ENCODE measurements at places on chromosomes 13 and 19.

- no peak for DNase-seq
These were observed 514.5 kb upstream of the KLHL1 start for GRCh38 chr13:70622796-70623195.

- DNase-seq, result no peak
These were observed 26.8 kb downstream of the CLDN10 start for GRCh38 chr13:95579303-95579702.

GRCh38 chr19:48413879-48414587 is 20.6 kb downstream of the GRIN2D start:
- DNase-seq, result no peak

- no peak for DNase-seq
These were observed 442.2 kb upstream of the KLF12 start for GRCh38 chr13:74576420-74576819.

GRCh38 chr13:44934724-44935123 is 54.5 kb downstream of the NUFIP1 start:
- DNase-seq, result no peak

DNA sequence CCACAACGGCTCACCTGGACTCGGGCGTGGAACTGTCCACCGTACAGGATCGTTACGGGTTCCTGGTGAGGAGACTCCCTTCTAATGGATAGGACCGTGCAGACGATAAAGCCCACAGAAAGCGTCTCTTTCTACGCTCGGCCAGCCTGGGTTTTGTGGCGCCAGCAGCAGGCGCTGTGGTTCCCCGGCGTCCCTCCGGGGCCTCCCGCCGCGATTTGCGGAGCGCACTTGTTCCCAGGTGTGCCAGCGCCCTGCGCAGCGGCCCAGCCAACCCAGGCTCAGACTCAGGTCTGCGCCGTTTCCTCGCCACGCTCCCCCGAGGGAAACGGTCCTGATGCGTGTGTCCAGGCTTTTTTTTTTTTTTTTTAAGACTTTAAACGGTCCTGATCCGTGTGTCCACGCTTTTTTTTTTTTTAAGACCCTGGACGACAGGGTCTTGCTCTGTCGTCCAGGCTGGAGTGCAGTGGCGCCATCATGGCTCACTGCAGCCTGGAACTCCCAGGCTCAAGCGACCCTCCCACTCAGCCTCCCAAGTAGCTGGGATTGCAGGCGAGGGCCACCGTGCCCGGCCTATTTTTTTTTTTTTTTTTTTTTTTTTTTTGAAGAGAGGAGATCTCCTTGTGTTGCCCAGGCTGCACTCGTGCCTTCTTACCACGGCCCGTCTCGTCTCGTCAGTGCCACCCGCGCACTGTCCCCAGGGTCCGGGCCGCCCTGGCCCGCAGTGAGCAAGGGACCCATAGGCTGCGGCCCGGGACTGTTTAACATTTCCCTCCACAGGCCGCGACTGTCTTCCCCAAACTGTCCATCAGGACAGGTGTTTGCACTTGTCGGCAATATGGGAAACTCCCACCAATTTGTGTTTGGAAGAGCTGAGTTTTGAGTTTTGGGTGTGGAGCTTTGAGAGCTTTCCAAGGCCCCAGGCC is 23.8 kb downstream of the GJA3 start:
- DNase-seq, result no peak

GRCh38 chr13:32124743-32125142 is 93.2 kb downstream of the FRY start:
- DNase-seq, result no peak
